ENCODE measurements at places on chromosomes 3 and 15. TPM values are rescaled to one million over a fixed set of nuclear protein-coding genes. Genes with fewer than 3 reads are reported as not detected.
A peak's percentile ranks its signal among the peaks of the same experiment; 100 is the strongest.

GRCh38 chr3:141454906-141455602 is 31.8 kb upstream of the RASA2 start:
- no peak for DNase-seq

GRCh38 chr15:68411735-68412134 is 20.2 kb downstream of the ITGA11 start:
- peak; percentile 53 for DNase-seq

- DNase-seq, result no peak
These were observed 87.3 kb downstream of the MBNL1 start for GRCh38 chr3:152355744-152356665.

DNA sequence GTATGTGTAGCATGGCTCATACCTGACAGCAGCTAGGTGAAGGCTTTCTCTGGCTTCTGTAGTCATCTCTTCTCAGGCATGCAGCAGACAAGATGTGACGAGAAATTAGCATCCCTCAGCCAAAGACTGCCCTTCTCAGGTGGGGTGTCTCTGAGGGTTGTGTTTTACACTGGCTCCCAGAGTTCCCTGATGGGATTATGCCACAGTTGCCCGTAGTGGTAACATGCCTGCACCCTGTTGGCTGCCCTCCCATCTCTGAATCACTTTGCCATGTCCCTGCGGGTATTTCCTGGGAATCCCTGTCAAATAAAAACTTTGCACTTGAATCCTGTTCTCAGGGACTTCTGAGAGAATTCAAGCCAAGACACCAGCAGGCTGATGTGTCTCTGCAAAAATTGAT is 70.5 kb downstream of the LRTM1 start:
- no peak for DNase-seq

DNA sequence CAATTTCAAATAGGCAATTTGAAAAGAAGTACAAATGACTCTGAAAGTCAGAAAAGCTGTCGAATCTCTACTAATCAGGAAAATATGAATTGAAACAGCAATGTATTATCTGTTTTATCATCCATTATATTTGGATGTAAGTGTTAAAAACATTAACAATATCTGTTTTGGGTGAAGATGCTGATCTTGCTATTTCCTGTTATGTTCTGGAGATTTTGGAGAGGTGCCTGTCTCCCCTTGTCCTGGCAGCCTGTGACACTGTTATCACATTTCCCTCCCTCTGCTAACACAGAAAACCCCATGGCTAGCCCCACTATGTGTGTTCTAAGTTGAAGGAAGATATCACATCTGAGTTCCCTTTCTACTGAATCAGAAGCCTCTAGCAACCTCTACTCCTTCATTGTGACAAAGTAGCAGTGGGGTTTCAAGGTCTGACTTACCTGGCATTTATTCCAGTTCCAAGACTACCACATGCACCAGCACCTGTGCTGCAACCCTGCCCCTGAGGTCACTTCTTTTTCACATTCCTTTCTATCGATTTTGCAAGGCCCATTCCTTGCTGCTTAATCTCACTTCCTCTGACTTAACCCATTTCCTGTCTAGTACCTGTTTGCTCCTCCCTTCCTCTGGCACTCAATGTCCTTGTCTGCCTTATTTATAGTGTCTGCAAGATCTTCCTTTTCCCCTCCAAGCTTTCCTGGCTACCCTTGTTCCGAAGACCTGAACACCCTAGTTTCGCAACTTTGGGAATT is 95.5 kb upstream of the COL8A1 start:
- DNase-seq, result no peak

DNA sequence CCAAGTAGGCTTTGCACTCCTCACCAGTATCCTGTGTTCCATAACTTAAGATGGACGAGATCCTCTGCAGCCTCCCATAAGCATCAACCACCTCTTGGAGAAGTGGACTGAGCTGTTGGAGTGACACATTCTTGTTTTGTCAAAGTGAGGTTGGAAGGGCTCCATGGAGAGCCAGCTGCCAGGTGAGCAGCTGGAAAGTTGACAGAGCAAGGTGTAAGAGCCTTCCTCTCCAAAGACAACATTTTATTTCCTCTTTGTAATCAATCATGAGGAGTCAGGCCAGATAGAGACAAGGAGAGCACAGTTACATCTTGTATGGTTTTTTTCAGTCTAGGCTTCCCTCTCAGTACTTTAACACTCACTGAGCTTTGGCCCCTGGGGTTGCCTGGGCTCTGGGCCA is 5.1 kb downstream of the ABI3BP start:
- DNase-seq, result no peak

DNA sequence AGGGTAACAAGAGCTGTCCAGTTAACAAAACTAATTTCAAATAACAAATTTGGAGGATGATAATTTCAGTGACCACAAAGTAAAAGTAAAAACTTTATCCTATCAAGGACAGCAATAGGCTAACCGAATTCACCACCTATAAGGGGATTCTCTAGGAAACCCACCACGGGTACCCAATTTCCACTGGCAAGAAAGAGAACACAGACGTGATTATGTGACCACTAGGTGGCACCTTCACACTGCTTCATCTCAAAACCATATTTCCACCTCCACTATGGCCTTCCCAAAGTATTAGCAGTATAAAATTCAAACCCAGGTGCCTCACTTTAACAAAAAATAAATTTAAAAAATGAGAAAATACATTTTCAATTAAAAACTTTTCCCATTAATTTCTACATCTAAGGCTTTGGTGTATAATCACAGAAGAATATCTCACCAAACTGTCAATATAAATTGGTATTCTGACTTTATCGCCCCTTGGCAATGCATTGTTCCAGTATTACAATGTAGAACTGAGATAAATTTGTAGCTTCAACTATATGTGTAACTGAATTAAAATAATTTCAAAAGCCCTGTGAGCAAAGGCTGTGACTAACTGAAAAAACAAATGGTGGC is 96.5 kb downstream of the FSIP1 start:
- DNase-seq, result no peak

DNA sequence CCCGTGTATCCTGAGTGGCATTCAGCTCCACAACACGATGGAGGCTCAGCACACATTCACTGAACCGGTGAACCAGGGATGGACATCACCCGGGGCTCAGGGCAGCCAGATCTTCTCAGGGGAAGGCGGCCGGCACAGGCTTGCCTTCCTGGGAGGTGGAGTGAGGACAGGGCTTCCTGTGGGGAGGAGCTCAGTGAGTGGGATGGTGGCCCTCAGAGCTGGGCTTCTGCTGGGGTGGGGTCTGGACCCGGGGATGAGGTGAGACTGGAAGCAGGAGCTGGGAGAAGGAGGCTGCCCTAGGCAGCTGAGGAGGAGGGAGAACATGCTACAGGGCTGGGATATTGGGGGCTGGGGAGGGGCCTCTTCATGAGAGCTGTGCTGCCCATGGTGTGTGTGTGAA is 58.5 kb upstream of the PRR23E start:
- DNase-seq, result no peak

DNA sequence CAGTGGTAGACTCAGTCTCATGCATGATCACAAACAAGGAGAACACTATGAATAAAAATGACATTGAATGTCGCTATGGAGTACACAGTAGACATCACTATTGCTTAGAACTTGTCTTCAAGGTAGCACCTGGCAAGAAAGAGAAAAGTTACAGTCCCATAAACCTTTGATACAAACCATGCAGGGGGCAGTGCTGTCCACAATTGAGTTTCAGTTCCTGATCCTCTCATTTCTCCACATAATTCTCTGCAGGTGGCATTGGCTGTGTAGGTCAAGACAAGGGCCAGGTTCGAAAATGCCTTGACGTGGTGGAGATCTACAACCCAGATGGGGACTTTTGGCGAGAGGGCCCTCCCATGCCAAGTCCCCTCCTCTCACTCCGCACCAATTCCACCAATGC is 47.9 kb downstream of the KBTBD12 start:
- DNase-seq, result no peak

GRCh38 chr3:40366203-40367162 is 20.5 kb upstream of the ENTPD3 start:
- DNase-seq, result no peak

- no peak for DNase-seq
These were observed 8.1 kb downstream of the CISH start for GRCh38 chr3:50603261-50604109.

DNA sequence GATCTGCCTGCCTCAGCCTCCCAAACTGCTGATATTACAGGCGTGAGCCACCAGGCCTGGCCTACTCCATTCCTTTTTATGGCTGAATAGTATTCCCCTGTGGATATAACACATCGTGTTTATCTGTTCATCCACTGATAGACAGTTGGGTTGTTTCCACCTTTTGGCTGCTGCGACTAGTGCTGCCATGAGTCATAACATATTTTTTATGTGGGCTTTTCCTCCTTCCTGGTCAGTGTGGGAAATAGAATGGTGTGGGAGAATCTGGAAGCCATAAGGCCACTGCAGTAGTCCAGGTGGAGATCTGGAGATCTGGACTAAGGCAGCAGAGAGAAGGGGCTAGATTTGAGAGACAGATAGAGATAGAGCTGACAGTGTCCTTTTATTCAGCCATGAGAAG is 16.2 kb downstream of the LCMT2 start:
- no peak for DNase-seq

DNA sequence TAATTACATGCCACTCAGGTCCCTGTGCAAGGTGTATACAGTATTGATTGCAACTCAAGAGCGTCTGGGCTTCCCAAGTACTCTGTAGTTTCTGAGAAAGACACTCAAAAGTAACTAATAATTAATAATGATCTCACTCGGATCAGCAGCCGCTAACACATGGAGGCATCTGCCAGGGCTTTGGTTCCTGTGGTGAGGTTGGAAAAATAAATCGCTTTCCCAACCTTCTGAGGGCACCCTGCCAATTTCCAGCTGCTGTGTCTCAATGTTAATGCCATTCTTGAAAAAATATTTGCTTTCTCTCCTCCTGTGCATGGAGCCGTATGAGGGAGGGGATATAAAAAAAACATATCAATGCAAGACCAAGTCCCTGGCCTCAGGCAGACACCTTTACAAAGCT is 116.5 kb upstream of the SLC2A2 start:
- no peak for DNase-seq

DNA sequence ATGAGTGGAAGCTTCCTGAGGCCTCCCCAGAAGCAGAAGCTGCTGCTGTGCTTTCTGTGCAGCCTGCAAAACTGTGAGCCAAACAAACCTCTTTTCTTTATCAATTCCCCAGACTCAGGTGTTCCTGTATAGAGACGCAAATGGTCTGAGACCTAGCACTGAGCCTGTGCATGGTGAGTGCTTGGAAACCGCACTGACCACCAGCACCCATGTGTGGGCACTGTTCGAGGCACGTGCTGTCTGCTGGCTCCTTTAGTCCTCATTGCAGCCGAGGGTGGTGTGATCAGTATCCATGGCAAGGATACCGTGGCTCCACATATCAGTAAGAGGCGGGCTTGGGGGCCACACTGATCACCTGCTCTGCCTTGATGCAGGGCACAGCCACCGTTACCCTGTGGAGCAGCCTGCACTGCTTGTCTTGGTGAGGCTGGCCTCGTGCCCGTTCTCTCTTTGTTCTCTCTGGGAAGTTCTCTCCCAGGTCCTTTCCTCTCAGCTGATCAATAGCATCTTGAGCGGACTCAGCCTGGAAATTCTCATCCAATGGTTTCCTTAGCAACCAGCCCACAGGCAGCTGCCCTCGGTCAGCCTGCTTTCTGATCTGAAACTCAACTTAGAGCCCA is 101.0 kb downstream of the PLXNA1 start:
- no peak for DNase-seq

The TLR9 gene
- 0.19 TPM for total RNA-seq

The GCSAM gene
- total RNA-seq, result not detected

The CCNB2 gene
- total RNA-seq, result 0.67 TPM

The SIAH2 gene
- total RNA-seq, result 26.9 TPM

Data from mesenteric fat pad (tissue), 1 donor.